ENCODE measurements at places on chromosomes 7 and 10.
A peak's percentile ranks its signal among the peaks of the same experiment; 100 is the strongest.

- no peak for DNase-seq
These were observed 154.6 kb upstream of the GDF10 start for GRCh38 chr10:47145290-47145934.

DNA sequence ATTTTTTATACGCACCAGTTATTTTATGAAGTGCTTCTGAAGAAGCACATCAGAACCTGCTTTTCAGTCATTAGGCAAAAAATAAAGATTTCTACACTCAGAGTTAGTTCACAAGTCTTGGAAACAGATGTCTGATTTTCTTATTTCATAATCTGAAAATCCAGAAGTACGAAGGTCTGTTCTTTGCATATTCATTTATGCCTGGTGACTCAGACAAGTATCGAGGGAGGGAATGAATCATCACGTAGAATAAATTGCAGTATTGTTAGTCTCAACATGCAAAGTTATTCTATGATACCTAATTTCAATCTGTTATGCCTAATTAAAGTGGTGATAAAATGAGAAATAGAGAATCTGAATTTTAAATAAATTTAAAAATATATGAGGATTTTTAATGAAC is 113.6 kb upstream of the SEM1 start:
- peak; percentile 28 for DNase-seq

DNA sequence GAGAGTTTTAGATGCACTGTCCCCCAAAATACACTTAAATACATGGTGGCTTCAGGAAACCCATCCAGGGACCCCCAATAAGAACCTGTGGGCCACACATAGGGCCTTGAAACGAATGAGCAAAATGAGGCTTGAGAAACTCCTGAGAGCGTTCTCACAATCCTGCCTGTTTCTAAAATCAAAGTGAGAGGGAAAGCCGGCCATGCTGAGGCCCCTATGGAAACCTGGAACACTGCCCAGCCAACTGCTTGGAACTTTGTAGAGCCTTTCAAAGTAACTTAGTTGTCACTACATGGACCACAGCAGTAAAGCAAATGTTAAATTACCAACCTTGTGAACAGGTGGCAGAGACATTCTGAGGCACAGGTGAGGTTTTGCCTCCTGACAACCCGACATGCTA is 13.4 kb downstream of the SGMS1 start:
- DNase-seq = peak; percentile 9

- DNase-seq = no peak
These were observed 432.3 kb downstream of the DNAJB6 start for GRCh38 chr7:157769086-157769485.

DNA sequence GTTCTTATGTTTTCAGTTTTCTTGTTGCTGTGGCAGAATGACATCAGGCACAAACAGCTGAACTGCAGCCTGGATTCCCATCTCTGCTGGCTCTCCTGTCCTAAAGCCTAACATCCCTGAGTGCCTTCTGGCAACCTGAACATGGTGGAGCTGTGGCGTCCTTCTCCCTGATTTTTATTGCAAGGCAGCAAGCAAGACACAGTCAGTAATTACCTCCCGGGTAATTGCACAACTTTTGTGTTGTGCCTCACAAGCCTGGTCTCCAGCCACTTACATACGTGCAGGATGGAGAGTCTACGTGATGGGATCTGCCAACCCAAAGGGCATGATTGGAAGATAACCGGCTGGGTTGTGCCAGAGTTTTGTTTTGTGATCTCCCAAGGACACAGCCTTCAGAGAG is 116.1 kb upstream of the PARD3 start:
- DNase-seq = no peak

- DNase-seq = peak; percentile 35
These were observed 174.2 kb downstream of the KMT2E start for GRCh38 chr7:105188201-105188600.

DNA sequence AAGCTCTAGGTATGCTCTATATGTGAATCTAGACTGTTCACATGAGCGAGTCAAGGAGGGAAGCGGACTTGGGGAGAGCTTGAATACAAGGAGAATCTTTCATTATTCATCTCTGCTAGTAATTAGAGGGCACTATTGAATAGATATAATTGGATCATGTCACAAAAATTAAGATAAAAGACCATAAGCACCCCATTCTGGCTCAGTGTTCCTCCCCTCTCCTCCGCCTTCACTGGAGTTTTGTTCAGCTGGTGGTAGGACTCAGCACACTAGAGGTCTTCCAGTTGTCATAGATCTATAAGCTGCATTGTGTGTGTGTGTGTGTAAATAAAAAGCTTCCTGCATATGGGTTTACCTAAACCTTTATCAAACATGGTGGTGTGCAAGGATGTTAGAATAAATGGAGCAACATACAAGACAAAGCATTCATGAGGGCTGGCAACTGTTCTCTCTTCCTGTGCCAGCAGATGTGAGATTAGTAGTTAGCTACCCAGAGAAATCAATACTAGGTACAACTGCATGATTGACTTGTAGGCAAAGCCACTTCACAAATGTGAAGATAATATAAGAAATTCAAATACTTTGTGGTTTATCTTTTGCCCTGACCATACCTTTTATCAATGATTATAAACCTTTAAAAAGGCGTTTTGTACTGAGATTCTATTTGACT is 142.6 kb downstream of the CREB5 start:
- no peak for DNase-seq

GRCh38 chr7:27519793-27520469 is 142.8 kb downstream of the HIBADH start:
- DNase-seq = no peak

GRCh38 chr10:67863094-67863493 is 21.4 kb upstream of the SIRT1 start:
- no peak for DNase-seq

DNA sequence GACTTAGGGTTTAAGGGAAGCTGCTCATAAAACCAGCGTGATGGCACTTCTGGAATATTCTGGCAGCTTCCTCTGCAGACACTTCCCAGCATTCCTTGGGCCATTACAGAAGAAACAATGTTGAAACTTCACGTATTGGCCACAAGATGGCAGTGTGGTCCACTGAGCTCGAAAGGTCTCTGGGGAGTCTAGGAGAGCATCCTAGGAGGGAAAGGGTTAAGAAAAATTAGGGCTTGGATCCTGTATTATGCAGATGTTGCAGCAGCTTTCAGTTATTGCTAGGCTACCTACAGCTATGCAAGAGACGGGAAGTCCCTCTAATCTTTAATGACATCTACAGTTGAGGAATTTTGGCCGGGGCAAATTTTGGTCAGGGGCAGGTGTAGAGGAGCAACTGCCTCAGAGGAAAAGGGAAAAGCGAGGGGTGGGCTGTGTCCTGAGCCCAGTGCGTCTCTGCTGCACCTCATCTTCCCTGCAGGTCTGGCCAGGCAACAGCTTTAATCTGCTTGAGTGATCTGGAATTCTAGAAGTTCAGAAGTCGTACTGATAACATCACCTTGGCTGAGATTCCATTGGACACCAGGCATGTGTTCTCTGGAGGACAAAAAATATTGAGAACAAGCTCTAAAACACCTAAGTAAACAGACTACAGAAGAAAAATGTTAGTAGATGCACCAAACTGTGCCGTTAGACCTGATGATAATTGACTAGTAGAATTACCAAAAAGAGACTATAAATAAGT is 220.8 kb upstream of the PRSS58 start:
- DNase-seq = peak; percentile 67

- DNase-seq = peak; percentile 21
These were observed 27.8 kb downstream of the TMEM236 start for GRCh38 chr10:17779784-17780183.

- DNase-seq = no peak
These were observed 9.6 kb downstream of the FAM53B start for GRCh38 chr10:124734311-124735166.

DNA sequence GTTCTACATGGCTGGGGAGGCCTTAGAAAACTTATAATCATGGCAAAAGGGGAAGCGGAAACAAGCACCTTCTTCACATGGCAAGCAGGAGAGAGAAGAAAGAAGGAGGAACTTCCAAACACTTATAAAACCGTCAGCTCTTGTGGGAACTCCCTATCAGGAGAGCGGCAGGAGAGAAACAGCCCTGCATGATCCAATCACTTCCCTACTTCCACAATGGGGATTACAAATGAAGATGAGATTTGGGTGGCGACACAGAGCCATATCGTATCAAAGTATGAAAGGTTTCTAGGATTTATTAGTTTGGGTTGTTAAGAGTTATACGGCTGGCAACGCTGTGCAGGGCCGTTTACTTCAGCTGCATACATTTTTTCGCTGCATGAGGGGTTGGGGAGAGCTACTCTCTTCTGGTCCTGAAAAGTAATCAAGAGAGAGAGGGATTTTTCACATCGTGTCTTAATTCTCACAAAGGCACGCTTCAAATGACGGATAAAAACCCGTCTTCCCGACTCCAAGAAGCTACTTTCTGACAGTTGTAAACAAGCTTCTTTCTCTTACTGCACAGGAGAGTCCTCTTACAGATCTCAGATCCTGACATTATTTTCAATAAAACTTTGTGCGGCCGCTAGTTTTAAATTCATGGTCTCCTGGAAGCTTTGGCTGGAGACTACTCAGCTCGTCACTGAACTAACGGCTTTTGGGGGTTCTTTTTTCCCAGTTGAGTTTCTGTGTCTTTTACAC is 751 bp upstream of the GTPBP10 start:
- peak; percentile 41 for DNase-seq

DNA sequence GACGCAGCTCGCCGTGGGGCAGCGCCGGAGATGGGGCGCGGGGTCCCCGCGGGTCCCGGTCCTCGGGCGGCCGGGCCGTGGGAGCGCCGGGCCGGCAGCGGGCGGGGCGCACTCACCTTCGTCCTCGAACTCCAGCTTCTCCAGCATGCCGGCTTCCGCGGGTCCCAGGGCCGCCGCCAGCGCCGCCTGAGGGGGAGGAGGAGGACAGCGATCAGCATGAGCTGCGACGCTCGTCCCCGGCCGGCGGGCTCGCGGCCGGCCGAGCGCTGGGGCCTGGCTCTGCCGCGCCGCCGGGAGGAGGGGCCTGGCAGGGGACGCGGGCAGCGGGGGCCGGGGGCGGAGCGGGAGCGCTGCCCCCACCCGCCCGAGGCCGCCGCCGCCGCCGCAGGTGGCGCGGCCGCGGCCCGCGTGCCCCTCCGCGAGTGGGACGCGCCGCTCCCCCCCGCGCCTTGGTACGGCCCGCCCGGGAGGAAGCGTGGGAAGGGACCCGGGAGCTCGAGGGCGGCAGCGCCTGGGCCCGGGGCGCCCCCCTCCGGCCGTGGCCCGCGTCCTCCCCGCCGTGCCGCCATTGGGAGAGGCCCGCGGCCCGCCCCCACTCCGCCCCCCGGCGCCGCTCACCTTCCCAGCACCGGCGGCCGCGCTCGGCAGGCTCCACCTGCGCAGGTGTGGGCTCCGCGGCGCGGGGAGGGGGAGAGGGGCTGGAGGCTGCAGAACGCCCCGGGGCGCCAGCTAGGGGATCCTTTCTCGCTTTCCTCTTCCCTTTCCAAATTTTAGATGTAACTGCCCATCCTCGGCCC is 112.5 kb upstream of the RHEB start:
- DNase-seq = peak; percentile 81

DNA sequence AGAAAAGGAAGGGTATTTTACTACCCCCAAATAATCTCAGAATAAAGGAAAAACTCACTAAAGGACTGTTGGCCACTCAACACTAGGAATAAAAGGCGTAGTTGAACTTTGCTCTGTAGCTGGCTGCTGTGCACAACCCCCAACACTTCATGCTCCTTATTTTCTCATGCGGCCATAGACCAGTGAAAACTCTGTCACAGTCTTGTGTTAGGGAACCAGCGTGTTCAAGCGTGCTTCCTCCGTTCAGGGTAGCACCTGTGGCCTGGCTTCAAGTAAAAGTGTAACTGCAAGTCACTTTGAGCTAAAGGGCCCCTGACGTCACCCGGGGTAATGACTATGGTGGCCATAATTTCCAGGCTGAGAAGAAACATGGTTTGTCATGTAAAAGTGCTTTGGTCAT is 27.0 kb downstream of the BLNK start:
- DNase-seq = no peak

DNA sequence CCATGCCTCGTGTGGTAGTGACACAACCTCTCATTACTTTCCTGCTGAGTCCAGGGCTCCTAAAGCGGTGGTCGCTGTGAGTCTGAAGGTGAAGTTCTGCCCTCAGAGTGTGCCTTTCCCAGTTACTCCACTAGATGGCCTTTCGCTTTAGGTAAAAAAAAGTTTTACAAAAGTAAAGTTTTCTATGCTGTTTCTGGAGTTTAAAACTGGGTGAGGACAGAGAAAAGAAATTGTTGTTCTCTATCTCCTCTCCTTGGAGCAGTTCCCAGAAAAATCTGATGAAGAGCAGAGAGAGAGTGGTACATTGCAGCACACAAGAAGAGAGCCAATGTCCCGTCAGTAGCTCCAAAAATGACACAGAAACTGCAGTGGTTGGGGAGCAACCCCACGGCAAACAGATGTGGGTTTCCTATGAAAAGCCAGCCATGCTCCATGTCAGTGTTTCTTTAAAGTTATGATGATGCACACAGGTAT is 257.1 kb downstream of the GLI3 start:
- DNase-seq = peak; percentile 75

DNA sequence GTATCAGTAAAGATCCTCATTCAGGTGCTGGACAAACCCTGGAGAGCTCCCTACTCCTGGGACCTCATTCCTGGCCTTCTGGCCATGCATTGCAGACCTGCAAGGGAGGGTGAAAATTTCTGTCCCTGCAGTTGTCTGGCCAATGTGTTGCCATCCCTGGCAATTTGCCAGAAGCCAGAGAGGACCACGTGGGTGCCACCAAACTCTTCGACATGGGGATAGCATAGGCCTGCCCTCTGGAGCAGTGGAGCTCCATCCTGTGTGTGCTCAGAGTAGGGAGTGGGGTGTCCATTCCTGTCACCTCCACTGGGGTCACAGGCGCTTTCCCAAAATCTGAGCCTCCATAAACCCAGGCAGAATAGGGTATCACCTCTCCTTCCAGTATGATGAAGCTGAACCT is 31.2 kb downstream of the DMBT1 start:
- DNase-seq = no peak

- no peak for DNase-seq
These were observed 202.6 kb upstream of the FOXK1 start for GRCh38 chr7:4479367-4480039.

- DNase-seq = no peak
These were observed at the start of gene TMEM140 for GRCh38 chr7:135147899-135148721. TMEM140 (plus strand) TSS chr7:135148072; CDS start chr7:135164442, 16,370 bp downstream.

DNA sequence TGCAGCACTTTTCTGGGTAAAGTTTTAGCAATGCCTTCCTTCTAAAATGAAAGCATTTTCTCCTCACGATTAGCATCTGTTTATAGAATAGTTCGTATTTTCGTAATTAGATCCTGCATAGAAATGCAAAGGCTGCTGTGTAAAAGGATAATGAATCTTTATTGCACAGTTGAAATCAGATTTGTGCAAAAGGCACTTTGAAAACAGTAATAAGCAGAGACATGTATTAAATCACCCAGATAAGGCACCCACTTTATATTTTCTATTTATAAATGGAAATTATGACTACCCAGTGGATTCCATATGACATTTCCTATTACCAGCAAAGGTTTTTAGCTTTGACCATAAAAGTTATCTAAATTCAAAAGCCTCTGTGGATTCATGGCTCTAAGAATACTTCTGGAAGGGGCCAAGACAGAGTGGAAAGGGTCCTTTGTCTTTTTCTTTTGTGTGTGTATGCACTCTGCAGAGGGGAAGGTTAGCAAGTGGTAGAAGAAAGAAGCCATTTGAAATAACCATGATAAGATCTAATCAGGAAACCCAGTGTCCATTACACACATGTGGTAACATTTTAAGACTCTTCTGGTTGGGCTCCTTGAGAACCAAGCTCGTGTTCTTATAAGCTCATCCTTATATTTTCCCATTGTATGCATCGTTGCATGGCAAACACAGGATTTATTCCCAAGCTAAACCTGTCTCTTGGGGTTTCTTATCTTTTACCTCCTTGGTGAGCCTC is 612.1 kb downstream of the AUTS2 start:
- DNase-seq = no peak

Measured in fibroblast of skin of right quadriceps (primary cell).